ENCODE measurements at places on chromosomes 3 and 15. TPM values are rescaled to one million over a fixed set of nuclear protein-coding genes. Genes with fewer than 3 reads are reported as not detected.

- no peaks in the 10 kb centered on the region for H3K4me1 ChIP-seq
- H3K36me3 ChIP-seq = no peaks in the 10 kb centered on the region
- H3K4me3 ChIP-seq = no peak overlapping the region
- DNase-seq = no peak
- H3K27me3 ChIP-seq = no peaks in the 10 kb centered on the region
Observed at GRCh38 chr3:54437271-54437670, 314.9 kb downstream of the CACNA2D3 start.

KNG1 gene
- not detected for total RNA-seq

FGD5 gene
- 37.1 TPM for total RNA-seq

DNA sequence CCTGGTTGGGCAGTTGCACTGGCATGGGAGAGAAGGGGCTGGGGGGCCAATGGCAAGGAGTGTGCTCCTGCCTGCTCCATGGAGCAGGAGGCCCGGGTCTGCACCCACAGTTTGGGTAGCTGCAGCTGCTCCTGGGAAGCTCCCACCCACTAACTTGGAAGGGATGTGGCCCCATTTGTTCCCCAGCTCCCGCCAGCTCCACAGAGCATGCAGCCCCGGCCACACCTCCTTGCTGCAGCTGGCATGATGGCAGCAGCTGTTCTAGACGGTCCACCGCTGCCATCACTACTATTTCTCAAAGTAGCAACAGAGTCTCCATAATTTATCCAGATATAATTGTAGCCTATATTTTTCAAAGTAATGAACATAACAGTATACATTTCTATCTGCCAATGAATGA lies 65.8 kb downstream of the PIK3CB start:
- no peak overlapping the region for H3K27ac ChIP-seq
- H3K36me3 ChIP-seq = peaks cover 13% of the 10 kb centered on the region
- no peak overlapping the region for H3K4me3 ChIP-seq
- H3K27me3 ChIP-seq = no peaks in the 10 kb centered on the region

- no peak for DNase-seq
- no peaks in the 10 kb centered on the region for H3K36me3 ChIP-seq
- peaks cover 8% of the 10 kb centered on the region for H3K4me1 ChIP-seq
- no peak overlapping the region for H3K27ac ChIP-seq
Observed at GRCh38 chr15:40064231-40064894, 25.4 kb upstream of the SRP14 start.

- no peaks in the 10 kb centered on the region for H3K4me1 ChIP-seq
- H3K27ac ChIP-seq = no peak overlapping the region
- no peaks in the 10 kb centered on the region for H3K27me3 ChIP-seq
- no peak for DNase-seq
- no peaks in the 10 kb centered on the region for H3K36me3 ChIP-seq
Observed at GRCh38 chr3:10093678-10094077, 14.4 kb downstream of the FANCD2OS start.

GRCh38 chr3:16190704-16191103 lies 16.2 kb downstream of the GALNT15 start:
- DNase-seq = no peak
- no peaks in the 10 kb centered on the region for H3K4me1 ChIP-seq
- no peak overlapping the region for H3K27ac ChIP-seq
- H3K27me3 ChIP-seq = no peaks in the 10 kb centered on the region
- no peak overlapping the region for H3K4me3 ChIP-seq

DNA sequence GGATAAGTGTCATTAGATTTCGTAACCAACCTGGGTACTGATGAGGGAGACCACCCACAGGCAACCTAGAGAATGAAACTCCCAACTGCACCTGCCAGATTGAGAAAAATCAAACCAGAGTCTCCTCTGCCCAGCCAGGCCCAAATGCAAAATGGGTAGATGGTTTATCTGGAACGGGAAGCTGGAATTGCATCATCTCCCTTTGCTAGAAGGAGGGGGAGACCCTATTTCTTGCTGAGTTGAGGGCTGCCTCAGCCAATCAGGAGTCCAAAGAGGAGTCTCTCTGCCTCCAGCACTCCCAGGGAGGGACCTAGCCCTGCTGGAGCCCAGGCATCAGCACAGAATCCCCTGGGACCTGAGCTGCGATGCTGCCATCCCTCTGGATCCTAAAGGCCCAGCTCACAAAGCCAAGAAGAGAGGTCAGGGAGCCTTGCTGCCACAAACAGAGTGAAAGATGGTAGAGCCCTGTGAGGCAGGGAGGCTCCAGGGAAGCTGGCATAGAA lies 8.1 kb downstream of the RMDN3 start:
- peaks cover 6% of the 10 kb centered on the region for H3K36me3 ChIP-seq
- DNase-seq = peak; percentile 30
- no peaks in the 10 kb centered on the region for H3K4me1 ChIP-seq
- no peak overlapping the region for H3K4me3 ChIP-seq

PLA2G4F gene
- 138 TPM for total RNA-seq

GRCh38 chr3:133477487-133477886 lies 77.6 kb downstream of the BFSP2 start:
- no peaks in the 10 kb centered on the region for H3K36me3 ChIP-seq
- DNase-seq = no peak
- H3K4me3 ChIP-seq = no peak overlapping the region
- H3K27me3 ChIP-seq = no peaks in the 10 kb centered on the region

Measured in upper lobe of left lung (tissue), 6 donors.